Epithelial cell of proximal tubule (primary cell): ENCODE measurements at places on chromosomes 12 and 14.

DNA sequence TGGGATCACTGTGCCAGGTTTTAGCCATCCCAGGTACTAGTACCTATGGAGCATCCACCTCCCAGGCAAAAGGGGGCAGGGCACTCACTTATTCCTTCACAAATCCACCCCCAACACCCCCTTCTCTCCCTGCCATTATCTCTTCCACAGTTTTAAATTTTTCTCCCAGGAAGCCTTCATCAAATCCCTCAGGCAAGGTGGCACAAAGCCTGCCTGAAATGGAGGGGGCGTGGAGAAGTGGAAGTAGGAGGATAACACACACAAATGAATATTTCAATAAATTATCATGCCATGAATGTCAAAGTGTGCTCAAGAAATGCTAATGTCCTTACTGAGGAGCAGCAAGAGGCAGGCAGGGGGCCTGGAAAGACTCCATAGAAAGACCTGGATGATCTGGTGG lies 4.7 kb upstream of the CHST11 start:
- DNase-seq, result no peak

- DNase-seq, result no peak
Observed at GRCh38 chr12:123445388-123446332, 9.2 kb upstream of the RILPL2 start.

- no peak for DNase-seq
Observed at GRCh38 chr14:20428802-20429201, 7.2 kb downstream of the KLHL33 start.

DNA sequence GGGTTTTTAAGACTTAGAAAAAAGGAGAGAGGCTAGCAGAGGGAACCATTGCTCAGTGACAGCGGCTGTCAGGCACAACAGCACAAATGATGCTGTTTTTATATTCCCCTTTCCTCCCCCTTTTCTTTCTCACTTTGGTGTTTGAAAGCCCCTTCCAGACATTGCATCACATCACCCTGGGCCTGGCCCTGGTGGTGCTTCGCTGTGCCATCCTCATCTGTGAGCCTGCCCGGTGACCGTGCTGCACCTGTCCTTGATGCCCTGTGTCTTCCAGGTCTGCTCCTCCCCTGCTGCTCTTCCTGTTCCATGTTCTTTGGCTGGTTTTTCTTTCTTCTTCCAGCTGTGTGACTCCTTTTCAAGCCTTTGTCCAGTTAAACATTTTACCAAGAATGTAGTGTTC lies 24.8 kb downstream of the KLC1 start:
- no peak for DNase-seq

DNA sequence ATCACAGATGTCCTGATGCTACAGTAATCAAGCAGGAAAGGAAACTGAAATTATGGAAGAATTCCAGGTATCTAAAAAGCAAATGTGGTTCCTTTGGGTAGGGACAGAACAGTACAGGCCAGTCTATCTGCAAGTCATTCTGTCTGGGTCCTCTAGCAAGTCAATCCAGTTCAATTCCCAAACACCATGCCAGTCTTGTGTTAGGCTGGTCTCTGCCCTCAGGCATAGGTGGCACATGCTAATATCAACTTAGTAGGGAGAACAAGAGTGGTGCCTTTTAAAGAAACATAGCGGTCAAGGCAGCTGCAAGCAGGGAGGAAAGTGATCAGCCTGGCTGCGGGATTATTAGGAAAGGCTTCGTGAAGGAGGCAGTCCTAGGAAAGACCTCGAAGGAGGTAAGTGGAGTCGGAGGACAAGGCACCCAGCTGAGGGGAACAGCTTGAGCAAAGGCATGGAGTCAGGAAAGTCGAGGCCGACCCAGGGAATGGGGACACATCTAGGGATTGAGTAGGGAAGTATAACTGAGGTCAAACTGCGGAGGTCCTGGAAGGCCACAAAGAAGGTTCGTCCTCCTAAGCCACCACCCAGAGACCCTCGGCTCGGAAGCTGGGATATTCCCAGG lies 3.8 kb upstream of the PLEKHG6 start:
- no peak for DNase-seq

DNA sequence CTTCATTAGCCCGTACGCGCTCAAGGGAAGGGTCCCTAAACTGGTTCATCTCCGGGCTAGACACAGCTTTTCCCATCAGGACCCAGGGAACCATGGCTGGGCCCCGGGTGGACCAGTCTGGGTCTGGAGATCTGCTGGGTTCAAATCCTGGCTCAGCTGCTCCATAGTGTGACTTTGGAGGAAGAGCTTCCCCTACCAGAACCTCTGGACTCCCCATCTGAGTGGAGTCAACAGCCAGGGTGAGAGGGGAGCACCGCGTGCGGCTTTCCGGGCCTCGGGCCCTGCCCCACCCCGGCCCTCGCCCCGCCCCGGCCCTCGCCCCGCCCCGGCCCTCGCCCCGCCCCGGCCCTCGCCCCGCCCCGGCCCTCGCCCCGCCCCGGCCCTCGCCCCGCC lies 41.2 kb downstream of the BEGAIN start:
- no peak for DNase-seq
